Cerebellar cortex (tissue), 1 donor: ENCODE measurements at places on chromosomes 2 and 18.

- DNase-seq = no peak
Observed at GRCh38 chr2:237892478-237892877, 33.1 kb downstream of the RAMP1 start.

GRCh38 chr18:55283309-55283708 lies 304.7 kb downstream of the TCF4 start:
- no peak for DNase-seq

GRCh38 chr2:130798472-130799218 lies 38.1 kb upstream of the ARHGEF4 start:
- DNase-seq = peak; percentile 28

- peak; percentile 35 for DNase-seq
Observed at GRCh38 chr2:100819370-100820272, at the start of gene NPAS2. Gene NPAS2 (plus strand): TSS chr2:100820139. CDS start chr2:100904755, 84,616 bp downstream.

GRCh38 chr2:28522481-28522880 lies 26.6 kb downstream of the PLB1 start:
- DNase-seq = no peak

DNA sequence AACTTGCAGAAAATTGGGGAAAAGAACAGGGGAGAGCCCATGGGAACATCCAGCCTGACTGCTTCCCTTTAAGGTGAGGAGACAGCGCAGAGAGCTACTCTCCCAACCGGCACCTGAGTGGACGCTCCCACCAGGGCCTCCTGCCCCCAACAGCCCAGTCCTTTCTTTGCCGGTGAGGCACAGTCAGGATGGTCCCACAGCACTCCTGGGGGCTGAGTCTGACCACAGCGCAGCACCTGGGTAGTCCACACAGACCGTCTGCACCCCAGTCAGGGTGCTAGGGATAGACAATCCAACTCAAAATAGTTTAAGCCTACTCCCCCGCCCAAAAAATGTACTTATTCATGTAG lies 74.5 kb downstream of the MEX3C start:
- no peak for DNase-seq

DNA sequence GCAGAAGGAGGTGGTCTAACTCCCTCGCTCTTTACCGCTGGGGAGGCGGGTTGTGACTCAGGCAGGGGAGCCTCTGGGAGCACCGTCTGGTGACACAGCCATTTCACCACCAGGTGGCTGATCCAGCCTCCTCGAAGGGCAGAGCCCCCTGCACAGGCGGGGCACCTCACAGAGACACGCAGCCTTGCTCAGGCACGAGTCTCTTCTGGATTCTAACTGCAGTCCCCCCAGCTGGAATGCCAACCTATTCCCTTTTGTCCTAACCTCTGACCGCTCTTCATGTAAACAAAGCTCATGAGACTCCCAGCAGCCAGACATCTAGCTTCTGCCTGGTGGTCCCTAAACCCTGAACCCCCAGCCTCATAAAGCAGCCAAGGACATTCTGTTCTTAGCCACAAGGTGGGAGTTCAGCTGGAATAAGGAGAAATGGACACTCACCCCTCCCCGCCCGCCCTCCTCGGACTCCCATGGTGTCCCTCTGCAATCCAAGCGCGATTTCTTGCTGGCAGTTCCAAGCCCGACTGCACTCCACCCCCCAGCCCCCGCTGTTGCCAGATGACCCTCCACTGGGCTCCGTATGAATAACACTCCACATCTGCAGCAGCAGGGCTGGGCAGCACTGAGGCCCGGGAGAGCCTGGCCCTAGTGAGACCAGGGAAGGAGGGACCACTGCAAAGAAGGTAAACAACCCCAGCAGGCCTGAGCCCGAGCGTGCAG lies 84.3 kb downstream of the TNS1 start:
- DNase-seq = no peak

DNA sequence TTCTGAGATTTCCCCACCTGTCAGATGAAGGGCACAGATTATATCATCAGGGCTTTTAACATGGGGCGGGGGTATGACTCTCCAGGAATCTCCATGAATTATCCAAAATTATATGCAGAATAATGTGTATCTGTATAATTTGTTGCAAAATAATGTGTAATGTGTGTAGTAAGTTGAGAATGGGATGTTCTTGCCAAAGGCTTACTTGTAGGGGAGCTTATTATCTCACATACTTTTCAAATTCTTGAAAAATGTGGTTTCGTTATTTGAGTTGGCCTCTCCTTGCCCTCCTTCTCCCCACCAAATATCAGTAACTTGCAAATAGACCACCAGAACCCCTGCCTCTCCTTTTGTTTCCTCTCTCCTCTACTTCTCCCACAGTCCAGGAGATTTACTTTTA lies 35.6 kb downstream of the UBR3 start:
- DNase-seq = no peak

DNA sequence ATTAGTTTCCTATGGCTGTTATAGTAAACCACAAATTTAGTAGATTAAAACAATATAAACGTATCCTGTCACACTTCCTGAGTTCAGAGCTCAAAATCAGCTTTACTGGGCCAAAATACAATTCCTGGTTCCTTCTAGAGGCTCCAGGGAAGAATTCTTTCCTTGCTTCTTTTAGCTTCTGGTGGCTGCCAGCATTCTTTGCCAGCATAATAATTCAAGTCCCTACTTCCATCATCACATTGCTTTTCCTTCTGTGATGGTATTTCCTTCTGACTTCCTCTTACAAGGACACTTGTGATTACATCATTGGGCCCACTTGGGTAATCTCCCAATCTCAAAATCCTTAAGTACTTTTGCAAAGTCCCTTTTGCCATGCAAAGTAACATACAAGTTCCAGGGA lies 40.6 kb downstream of the MOB4 start:
- DNase-seq = no peak

DNA sequence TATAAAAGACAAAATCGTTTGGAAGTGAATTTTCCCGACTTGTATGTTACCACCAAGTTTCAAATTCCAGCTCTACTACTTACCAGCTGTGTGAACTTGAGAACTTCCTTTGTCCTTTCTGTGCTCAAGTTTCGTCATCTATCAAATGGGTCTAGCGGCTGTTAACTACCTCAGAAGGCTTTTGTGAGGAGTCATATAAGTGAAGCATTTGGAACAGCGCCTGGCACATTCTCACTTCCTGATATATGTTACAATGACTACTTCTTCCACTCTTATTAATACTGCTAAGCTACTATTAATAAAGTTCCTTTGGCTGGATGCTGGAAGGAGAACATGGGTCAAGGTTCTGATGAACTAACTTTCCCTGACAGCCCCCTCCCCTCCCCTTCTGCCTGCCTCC lies 104.5 kb downstream of the MEIS1 start:
- DNase-seq = no peak

DNA sequence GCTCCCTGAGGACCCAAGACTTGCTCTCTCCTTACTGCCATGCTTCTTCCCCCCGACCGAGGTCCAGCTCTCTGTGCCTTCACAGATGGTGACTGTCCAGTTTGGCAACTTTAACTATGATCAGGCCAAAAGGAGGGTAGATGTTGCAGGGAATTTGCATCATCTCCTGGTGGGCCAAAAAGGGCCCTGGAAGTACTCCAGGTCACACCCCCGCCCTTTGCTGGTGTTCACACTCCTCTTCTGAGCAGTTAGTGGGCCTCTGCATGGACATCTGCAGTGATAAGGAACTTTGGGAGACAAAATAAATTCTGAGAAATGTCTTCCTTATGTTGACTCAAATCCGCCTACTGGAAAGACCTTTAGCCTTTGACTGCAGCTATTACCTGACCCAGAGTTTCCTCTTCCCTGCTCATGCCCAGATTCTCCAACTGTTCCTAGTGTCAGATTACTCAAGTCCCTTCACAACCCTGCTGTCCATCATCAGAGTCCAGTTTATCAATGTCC lies 234.4 kb downstream of the LOXHD1 start:
- no peak for DNase-seq

DNA sequence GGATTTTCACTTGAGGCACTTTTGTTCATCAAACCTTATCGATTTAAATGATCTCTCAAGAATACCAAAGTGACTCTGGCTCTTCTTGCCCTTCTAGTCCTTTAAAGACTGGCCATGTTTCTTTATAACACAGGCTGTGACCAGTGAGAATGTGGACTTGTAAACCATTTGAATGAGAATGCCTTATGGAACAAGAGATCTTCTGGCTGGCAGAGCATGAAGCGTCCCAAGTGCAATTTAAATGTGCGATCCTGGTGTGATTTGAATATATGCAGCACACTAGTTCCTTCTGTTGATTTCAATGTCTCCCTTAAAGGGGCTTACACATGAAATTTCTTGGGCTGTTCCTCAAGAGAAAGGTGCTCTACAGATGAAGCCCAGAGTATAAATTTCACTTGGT lies 262.4 kb upstream of the CCDC68 start:
- no peak for DNase-seq

DNA sequence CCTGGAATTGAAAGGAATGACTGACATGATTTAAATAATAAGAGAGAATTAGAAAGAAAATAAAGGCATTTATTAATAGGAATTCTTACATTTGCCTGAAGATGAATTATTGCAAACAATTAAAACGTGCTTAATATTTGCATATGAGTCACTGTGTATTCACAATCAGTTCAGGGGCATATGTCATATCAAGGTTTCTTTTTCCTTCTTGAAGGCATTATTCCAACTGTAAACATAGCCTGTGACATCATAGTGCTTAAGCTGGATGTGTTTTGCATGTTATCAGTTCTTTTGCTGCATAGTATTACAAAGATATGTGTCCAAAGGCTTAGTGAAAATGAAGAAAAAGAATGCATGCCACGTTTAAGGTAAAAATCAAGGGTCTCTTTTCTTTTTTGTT lies 80.8 kb downstream of the MEIS1 start:
- no peak for DNase-seq

DNA sequence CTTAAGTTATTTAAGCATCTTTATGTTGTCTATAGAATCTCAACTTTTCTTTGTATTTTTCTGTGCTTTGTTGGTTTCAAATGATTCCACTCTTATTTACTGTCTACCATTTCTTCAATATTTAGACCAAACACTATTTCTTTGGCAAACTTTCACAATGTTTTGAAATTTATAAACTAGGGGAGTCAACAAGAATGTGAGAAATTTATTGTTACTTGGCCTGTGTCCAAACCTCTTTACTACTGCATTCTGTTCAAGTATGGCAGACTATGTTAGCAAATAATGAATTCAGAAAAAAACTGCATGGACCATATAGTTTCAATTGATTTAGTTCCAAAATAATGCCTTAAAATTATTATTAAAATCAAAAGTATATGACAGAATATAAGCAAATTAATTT lies 470.2 kb downstream of the FBXO15 start:
- no peak for DNase-seq

- no peak for DNase-seq
Observed at GRCh38 chr2:162509288-162509968, 165.5 kb downstream of the GCA start.

- DNase-seq = no peak
Observed at GRCh38 chr2:64879745-64880144, 109.5 kb upstream of the SLC1A4 start.

GRCh38 chr2:130288467-130289403 lies 54.0 kb upstream of the IMP4 start:
- DNase-seq = no peak

DNA sequence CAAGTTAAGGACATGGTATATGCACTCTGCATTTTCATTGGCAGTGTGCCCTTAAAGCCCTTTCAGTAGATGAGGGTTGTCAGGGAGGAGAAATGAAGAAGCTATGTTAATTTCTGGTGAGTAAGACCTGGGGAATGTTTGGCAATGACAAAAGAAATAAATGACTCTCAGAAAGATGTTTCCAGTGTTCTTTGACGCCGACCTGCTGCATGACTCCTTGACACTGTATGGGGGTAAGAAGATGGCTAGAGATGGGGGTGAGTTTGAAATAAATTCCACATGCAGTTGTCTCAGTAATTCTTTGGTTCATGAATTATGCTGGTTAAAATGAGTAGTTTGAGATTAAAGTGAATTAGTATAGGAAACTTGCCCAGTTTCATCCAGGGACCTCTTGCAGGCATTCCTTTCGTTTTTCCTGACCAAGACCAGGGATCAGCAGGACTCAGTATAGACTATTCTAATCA lies 5.9 kb downstream of the CCDC121 start:
- DNase-seq = no peak

- no peak for DNase-seq
Observed at GRCh38 chr2:107448160-107448559, 378.5 kb upstream of the RGPD4 start.

- no peak for DNase-seq
Observed at GRCh38 chr18:63465059-63465458, 11.7 kb upstream of the SERPINB5 start.

- DNase-seq = no peak
Observed at GRCh38 chr2:32699151-32699550, 71.3 kb downstream of the TTC27 start.

DNA sequence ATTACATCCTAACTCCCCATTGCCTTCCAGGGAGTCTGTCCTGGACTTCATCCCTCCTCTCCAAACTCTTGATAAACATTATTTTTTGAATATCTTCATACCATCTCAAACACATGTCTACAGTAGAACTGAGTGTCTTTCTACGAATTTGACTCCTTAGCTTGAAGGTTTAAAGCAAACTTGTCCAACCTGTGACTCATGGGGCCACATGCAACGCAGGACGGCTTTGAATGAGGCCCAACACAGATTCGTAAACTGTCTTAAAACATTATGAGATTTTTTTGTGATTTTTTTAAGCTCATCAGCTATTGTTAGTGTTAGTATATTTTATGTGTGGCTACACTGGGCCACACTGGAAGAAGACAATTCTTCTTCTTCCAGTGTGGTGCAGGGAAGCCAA lies 98.1 kb downstream of the PARD3B start:
- no peak for DNase-seq

DNA sequence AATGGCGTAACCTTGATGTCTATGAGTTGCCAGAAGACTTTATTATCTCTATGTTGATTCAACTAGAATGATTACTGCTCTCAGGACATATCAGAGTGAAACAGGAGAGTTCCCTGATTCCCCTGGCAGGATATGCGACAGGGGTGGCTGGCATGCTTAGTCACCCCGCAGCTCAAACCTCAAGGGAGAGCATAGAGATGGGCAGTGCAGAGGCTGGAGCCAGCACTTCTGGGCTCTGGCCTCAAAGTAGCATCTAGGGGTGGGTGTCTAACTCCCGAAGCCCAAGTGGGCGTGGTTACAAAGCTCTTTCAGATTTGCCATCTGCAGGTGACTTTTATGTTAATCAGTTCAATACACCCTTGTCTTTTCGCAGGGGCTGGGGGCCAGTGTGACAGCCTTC lies 391.6 kb downstream of the ADCYAP1 start:
- DNase-seq = no peak

- DNase-seq = peak; percentile 67
Observed at GRCh38 chr18:63994783-63995399, 25.0 kb downstream of the SERPINB8 start.

DNA sequence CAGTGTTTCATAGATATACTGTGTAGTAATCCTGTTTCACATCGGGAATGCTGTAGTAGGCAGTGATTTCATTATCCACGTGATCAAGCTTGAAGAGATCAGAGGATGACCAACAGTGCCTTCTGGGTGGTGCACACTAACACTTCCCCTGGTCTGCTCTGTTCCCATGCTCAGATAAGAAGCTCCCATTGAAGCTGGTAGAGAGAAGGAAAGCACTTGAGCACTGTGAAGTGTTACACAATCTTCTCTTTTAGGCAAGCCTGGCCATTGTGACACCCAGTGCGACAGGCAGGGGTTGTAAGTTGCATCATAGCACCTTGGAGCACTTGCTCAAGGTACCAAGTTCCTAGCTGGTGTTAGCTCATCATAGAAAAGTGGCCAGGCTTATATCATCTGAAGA lies 30.6 kb upstream of the GPD2 start:
- DNase-seq = no peak
